ENCODE measurements at places on chromosomes 7 and 10.

- no peak for DNase-seq
Measured at GRCh38 chr7:22252016-22252415, 104.9 kb downstream of the RAPGEF5 start.

DNA sequence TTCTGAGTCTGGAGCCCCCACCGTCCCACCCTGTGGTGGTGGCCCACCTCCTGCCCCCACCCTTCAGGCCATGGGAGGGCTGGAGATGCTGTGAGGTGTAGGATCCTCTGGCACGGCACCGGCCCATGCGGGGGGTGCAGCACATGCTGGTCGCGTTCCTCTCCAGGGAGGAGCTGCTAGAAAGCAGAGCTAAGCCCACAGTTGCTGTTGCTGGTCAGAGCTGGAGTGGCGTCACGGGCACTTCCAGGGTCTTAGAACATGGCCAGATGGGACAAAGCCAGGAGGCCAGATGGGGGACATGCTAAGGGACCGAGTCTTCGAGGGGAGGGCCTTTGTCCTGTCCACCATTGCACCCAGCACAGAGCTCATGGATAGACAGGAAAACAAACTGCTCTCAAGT, 21.6 kb downstream of the AGAP3 start:
- DNase-seq, result no peak

GRCh38 chr7:112372101-112372500, 78.2 kb upstream of the IFRD1 start:
- DNase-seq, result no peak

DNA sequence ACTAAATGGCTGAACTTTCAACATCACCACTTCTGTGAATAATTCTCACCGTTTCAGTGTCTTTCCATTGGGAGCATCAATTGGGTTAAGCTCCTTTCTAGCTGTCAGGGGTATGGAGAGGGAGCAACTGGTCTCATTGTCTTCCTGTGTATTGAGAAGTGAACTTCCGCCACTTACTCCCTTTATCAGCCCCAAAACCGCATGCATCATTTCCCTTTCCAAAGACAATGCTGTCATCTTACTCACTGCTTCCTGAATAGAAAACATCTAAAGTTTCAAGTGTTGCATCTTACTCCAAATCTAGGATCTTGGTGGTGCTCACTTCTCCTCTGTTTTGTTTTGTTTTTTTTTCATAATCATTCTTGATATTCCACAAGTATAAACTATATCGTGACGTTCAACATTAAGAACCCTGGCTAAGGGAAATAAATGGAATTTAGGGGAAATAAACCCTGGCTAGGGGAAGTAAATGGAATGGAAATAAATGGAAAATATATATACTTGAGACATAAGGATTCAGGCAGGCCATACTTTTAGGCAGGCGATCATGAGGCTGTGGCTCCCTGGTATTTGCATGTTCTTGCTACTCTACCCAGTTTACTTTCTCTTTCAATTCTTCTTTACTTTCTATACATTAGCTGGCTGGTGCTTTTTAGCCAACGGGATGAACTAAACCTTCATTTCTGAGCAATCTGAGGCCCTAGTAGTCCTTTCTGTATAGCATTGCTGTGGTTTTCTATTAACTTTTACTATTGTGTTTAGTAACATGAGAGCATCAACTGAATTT, 371.9 kb downstream of the BMPER start:
- no peak for DNase-seq

DNA sequence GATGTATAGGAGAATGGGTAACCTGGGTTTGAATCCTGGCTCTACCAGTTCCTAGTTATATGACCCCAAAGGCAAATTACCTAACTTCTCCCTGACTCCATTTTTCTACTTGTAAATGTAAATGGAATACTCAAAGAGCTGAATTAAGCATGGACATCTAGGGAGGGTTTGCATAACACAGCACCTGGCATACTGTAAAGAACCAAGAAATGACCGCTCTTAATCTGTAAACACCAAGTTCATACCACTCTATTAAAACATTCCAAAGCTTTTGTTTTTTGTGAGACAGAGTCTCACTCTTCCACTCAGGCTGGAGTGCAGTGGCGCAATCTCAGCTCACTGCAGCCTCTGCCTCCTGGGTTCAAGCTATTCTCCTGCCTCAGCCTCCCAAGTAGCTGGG, 19.6 kb downstream of the MPP7 start:
- no peak for DNase-seq

- no peak for DNase-seq
Measured at GRCh38 chr10:35690534-35690933, 48.4 kb upstream of the FZD8 start.

DNA sequence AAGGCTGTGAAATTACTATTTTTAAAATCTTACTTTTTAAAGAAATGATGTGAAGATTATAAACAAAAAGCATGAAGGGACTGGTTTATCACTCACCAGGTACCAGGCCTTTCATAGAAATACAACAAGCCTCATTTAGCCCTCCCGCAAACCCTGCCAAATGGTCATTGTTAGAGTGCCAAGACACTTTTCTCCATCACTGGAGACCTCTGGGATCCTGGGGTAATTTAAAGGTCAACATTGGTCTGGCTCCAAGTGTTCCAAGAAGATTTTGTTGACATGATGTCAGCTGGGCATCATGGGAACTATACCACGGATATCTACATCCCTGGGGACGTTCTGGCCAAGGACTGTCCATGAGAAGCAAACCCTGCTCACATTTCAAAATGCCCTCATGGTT, 138.0 kb upstream of the FRMD4A start:
- no peak for DNase-seq

DNA sequence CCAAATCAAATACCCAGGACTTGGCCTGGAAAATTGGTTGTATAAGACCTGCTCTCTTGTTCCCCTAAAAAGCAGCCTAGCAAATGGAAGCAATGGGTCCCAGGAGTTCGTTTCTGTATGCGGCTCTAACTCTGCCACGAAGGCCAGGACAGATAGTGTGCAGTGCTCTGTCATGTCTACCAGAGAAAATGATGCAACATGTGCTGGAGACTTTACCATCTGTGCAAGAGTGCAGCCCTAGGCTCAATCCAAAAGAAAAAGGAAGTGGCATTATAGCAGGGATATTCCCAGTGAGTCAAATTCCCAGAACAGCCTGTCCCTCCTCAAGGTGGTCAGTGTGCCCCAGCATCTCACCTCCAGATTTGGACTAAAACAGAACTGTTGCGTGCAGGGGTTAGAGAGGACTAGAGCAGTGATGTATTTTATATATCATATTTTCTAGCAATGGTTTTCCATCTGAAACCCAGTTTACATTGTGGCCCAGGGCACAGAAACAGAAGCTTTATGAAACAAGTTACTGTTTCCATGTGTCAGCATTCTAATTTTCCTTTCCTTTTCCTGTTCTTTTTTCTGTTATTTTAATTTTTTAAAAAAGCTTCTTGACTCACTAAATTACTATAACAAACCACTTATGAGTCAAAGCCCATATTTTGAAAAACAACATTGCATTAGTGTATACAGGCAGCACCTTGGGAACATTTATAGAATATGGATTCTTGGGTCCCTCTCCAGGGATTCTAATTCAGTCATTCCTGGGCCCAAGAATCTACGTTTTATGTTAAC, 311.2 kb downstream of the RNLS start:
- no peak for DNase-seq

GRCh38 chr7:123201901-123202300, 2.1 kb upstream of the SLC13A1 start:
- no peak for DNase-seq

- DNase-seq, result peak; percentile 74
Measured at GRCh38 chr7:100694098-100694745, at the start of gene GIGYF1. GIGYF1 (minus strand) TSS chr7:100694250; CDS start chr7:100688238, 6,012 bp downstream.

GRCh38 chr10:93445097-93445960, 36.8 kb downstream of the MYOF start:
- DNase-seq, result no peak

GRCh38 chr7:40899151-40899550, 764.3 kb downstream of the SUGCT start:
- DNase-seq, result no peak

DNA sequence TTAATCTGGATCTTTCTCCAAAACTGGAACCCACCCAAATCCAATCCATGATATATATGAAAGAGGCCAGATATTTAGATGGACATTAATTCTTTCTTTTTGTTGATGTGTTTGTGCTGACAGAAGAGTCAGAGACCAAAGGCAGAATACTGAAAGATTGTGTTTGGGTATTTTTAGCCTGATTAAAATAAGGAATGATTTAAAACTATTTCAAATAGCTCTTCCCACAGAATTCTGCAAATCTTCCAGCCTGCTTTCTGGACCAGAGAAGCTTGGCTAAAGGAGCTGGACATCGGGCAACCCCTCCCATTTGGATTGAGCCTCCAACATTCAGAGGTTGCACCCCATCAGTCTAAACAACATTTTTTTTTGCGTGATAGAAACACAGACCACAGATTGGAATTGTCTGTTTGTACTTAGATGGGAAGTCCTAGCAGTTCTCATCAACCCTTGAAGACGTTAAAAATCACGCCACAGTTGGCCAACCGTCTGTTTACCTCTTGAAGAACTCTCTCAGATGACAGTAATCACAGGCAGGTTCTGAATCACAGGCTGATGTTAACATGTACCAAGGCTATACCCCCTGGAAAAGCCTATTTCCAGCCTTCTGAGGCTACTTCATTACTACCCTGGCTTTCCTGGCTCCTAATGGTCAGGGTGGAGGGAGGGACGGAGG, 155.2 kb upstream of the NRP1 start:
- no peak for DNase-seq

DNA sequence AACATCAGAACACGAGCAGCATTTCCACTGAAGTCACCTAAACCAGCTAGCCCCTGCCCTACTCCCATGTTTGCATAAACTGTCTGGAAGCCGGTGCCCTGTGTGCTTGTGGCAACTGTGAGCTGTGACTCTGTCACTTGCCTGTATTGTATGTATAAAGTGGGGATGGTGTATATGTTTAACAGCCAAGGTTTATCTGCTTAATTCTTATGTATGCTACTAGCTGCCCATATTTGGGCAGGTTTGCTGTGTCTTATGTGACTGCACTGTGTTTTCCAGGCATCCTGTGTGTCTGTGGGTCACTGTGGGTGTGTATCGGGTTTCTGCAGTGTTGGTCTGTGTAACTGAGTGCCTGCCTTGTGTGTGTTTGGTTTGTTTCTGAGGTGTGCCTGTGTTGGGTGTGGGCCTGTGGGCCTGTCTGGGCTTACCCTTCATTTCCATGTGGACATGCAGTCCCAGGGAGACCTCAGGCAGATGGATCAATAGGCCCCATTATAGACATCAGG, 9.3 kb downstream of the LBX1 start:
- DNase-seq, result no peak

GRCh38 chr10:84924131-84924530, 595.7 kb downstream of the CCSER2 start:
- DNase-seq, result no peak

DNA sequence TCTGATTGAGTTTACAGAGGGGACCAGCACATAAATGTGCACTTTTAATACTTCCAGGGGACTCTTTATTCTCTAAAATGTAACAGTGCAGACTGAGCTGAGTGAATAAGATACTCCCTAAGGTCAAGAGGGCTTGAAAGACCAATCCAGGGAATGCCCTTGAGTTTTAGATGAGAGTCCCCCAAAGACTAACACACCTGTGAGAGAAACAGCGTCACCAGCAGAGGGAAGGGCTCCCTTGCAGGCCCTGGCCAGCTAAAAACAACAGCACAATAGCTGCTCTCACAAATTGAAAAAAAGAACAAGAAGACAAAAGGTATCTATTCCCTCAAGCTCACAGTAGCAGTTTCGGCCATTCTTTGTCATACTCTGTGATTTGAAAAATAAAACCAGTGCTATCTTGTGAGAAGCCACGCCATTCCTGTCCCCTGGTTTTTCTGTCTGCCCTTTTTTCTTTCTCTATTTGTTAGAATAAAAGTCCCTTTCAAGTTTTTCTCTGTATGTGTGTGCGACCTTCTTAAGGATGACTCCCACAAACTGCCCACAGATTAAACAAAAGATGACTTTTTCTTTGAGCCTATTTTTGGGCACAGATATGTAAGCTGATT, 230.4 kb upstream of the BMPER start:
- DNase-seq, result no peak

- DNase-seq, result no peak
Measured at GRCh38 chr7:141649137-141649864, 52.7 kb downstream of the DENND11 start.

GRCh38 chr7:46215987-46216567, 295.0 kb upstream of the IGFBP3 start:
- no peak for DNase-seq

GRCh38 chr7:98283127-98283886, 1.8 kb downstream of the BRI3 start:
- DNase-seq, result no peak

- no peak for DNase-seq
Measured at GRCh38 chr7:41268878-41269277, 434.0 kb downstream of the INHBA start.

DNA sequence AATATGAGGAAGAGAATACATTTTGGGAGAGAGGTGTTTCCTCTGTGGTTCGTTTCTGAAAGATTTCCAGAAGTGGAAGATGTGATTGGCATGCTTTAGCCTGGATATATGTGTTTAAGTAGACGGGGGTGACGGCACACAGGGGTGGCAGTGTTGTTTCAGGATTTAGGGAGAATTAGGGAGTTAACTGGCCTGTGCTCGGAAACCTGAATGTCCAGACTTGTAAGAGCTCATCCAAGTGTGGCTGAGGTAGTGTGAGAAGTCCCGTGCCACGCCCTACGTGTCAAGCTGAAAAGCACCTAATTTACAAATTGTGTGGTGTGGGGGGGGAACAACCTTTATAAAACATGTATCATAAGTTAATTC, 1.1 kb downstream of the RALA start:
- DNase-seq, result no peak

- DNase-seq, result no peak
Measured at GRCh38 chr10:14573666-14574261, 200.9 kb downstream of the FAM107B start.

- no peak for DNase-seq
Measured at GRCh38 chr10:25747084-25747483, 186.9 kb upstream of the MYO3A start.

DNA sequence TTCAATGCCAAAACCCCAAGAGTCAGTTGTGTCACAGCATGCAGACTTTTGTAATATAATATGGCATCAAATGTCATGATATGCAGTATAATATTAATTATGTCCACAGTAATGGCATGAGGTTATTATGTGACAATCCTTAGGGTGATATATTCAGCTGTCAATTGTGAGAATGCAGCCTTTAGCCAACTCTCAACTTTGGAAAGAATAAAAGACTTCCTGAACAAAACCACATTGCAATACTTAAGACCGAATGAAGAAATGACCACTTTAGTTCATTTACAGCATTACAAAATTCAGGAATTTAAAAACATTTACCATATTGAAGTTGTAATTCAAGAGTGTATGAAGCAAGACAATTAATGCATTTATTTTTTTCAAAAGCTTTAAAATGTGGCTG, 45.4 kb downstream of the CPVL start:
- DNase-seq, result no peak

GRCh38 chr7:68446183-68446582, 1152.1 kb upstream of the AUTS2 start:
- DNase-seq, result no peak

- no peak for DNase-seq
Measured at GRCh38 chr7:45683556-45684148, 109.5 kb downstream of the ADCY1 start.

DNA sequence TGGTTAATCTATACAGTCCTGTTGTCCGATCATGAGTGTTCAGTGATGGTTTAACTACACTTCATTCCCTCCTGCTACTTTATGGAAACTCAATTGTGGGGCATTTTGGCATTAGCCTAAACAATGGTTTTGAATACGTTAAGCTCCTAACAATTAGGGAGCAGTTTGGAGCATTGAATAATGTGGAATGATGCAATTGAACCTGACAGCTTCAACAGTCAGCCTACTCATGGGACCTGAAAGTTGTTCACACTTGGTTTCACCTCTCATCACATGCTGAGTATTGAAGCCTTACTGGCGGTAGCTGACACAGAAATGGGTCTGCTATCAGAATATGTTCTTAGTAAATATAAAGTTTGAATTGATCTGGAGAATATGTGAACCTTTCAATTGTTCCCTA, 186.1 kb downstream of the MLLT10 start:
- no peak for DNase-seq
